HCT116 (cell line): ENCODE measurements at places on chromosomes 5 and 9.

DNA sequence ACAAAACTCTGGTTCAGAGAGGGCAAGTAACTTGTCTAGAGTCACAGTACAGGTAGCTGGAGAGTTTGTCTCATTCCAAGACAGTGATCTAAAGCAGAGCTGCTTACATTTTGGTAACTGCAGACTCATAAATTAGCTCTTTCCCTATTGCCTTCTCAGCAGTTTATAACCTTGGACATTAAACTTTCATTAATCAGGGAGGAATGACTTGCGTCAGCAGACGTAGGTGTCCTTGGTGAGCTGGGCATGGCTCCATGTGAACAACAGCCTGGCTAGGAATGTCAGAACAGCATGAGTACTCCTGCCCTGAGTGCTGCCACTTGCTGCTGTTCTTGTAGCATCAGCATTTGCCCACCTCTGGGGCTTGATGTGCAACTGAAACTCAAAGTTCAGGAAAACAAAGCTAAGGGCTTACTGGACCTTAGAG is 2.2 kb upstream of the ALDOB start:
- no peaks in the 10 kb centered on the region for H3K36me3 ChIP-seq
- DNase-seq, result no peak
- H3K27ac ChIP-seq, result no peak overlapping the region
- H3K4me1 ChIP-seq, result no peaks in the 10 kb centered on the region
- no peak overlapping the region for H3K4me3 ChIP-seq

GRCh38 chr9:136386018-136386417 is 12.5 kb upstream of the CARD9 start:
- H3K27ac ChIP-seq, result no peak overlapping the region
- H3K36me3 ChIP-seq, result peaks cover 39% of the 10 kb centered on the region
- H3K4me1 ChIP-seq, result no peaks in the 10 kb centered on the region
- no peaks in the 10 kb centered on the region for H3K27me3 ChIP-seq
- no peak for DNase-seq

- H3K27ac ChIP-seq, result no peak overlapping the region
- peaks cover 17% of the 10 kb centered on the region for H3K4me1 ChIP-seq
- no peaks in the 10 kb centered on the region for H3K27me3 ChIP-seq
- H3K36me3 ChIP-seq, result no peaks in the 10 kb centered on the region
Measured at GRCh38 chr9:35834260-35835215, 5.5 kb downstream of the TMEM8B start.

DNA sequence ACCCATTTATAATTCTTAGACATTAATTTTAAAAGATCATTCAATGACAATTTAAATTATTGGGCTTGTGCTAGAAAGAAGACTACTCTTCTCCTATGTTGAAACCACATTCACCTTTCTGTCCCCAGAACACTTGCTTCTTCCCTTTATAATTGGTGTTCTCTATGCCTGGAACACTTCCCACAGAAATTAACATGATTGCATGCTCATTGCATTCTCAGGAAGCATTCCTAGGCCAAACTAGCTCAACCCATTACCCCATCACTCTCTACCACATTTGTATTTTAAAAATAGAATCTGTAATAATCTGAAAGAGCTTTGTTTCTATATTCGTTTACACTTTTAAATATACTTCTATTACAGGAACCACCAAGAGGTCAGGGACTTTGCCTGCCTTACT is 184.7 kb downstream of the MEF2C start:
- no peaks in the 10 kb centered on the region for H3K36me3 ChIP-seq
- H3K4me1 ChIP-seq, result no peaks in the 10 kb centered on the region
- no peak overlapping the region for H3K27ac ChIP-seq
- no peak for DNase-seq

DNA sequence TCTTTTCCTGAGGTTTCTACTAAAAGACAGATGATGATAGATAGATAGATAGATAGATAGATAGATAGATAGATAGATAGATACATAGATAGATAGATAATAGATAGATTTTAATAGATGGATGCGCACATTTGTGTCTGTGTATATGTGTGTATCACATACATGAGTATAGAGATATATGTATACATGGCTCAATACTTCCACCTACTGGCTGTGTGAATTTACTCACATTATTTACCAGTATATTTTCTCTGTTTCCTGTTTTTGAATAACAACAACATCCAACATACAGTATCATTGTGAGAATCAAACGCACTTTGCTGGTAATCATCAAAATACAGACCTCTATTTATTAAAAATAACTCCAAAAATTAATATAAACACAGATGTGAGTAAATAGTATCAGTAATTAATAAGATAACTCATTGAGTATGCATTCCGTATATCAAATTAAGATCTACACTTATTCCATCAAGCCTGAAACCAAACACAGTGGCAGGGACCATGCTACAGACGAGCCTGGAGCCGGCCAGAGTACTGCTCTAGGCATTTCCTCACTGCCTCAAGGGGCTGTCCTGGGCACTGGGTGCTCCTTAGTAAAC is 338.0 kb downstream of the SEMA5A start:
- no peaks in the 10 kb centered on the region for H3K36me3 ChIP-seq
- H3K27ac ChIP-seq, result no peak overlapping the region
- no peaks in the 10 kb centered on the region for H3K27me3 ChIP-seq
- no peaks in the 10 kb centered on the region for H3K4me1 ChIP-seq
- no peak overlapping the region for H3K4me3 ChIP-seq

DNA sequence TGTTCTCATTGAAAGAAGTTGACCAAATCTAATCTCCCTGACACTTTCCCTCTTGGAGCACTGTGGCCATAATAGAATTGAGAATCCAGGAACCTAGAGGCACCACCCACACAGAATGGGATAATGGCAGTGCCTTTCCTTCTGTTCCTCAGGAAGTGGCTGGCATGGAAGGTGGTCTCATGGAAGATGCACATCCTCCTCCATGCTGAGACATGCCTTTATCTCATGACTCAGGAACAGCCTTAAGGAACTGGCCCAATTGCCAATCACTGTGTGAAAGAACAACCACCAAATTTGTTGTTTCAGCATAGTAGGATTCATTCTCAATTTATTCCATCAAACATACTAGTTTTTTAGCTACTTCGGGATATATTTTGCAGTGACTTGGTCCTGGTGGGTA is 137.5 kb upstream of the RASGRF2 start:
- no peaks in the 10 kb centered on the region for H3K36me3 ChIP-seq
- no peaks in the 10 kb centered on the region for H3K4me1 ChIP-seq
- H3K4me3 ChIP-seq, result no peak overlapping the region

GRCh38 chr9:99868845-99869244 is 37.6 kb upstream of the STX17 start:
- H3K4me1 ChIP-seq, result peaks cover 7% of the 10 kb centered on the region
- no peak for DNase-seq
- no peaks in the 10 kb centered on the region for H3K27me3 ChIP-seq
- no peaks in the 10 kb centered on the region for H3K36me3 ChIP-seq
- H3K27ac ChIP-seq, result no peak overlapping the region
- H3K4me3 ChIP-seq, result no peak overlapping the region

DNA sequence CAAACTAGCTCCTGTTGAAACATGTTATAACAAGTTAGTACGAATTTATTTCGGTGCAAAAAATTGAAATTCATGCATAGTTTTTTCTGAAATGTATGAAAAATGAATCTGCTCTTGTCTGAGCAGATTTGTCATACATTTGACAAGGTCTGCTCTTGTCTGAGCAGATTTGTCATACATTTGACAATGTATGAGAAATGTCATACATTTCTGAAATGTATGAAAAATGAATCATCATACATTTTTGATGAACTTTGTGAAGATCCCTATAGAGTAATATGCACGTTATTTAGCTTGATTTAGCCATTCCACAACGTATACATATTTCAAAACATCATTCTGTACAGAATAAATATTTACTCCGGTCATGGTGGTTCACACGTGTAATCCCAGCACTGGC is 85.9 kb upstream of the PARP8 start:
- H3K36me3 ChIP-seq, result no peaks in the 10 kb centered on the region
- no peaks in the 10 kb centered on the region for H3K27me3 ChIP-seq
- H3K4me1 ChIP-seq, result no peaks in the 10 kb centered on the region
- H3K27ac ChIP-seq, result no peak overlapping the region
- H3K4me3 ChIP-seq, result no peak overlapping the region

DNA sequence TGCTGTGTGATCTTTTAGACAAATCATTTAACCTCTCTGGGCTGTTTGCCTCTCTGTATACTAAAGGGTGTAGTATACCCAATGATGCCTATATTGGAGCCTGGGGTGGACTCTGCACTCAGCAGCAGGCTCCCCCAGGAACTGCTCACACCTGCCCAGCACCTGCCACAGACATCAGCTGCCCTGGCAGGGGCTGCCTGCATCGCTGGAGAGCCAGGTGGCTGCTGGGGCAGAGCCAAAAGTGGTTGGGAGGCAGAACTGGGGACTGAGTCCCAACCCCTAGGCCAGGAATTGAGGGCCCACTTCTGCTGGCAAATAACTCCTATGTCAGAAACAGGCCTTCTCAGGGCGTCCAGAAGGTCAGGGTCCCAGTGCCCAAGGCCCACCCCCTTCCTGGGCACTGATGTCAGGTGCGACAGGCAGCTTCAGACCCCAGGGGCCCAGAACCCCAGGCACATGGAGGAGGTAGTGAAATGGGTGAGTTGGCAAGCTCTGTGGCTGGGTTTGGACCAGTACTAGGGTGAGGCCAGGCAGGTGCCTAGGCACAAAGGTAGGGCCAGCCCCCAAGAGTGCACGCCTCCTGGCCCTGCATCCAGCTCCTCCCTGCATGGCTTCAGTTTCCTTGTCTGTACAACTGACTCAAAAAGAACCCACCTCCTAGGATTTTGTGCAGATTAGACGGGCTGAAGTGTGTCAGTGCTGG is 5.8 kb downstream of the UNC5A start:
- no peak overlapping the region for H3K4me3 ChIP-seq
- no peak overlapping the region for H3K27ac ChIP-seq
- no peaks in the 10 kb centered on the region for H3K27me3 ChIP-seq
